ENCODE measurements at places on chromosomes 2 and 18.

DNA sequence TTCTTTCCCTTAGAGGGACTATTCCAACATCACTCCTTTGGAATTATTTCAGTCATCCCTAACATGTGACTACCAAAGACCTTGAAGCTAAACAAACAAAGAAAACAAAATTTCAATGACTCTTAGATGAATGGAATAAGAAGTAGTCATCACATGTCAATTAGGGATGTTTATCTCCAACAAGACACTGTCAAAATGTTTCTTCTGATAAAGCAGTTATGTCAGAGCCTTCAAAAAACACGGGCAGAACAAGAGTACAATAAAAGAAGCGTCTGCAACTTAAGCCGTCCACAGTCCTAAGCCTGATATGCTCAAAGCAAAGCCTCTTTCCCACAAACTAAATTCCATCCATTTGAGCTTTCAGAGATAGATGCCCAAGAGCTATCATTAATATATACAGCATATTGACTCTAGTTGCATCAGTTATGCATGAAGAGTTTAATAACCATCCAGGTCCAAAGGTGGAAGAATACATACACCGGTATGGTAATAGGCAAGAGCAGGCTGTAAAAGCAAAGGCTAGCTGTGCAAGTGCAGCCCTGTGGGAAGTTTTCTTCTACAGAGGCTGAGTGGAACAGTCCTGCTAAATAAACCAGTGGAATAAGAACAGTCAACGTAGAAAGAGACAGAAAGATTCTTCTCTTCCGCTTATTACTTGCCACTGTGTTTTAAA is 98.1 kb downstream of the ICA1L start:
- no peak for DNase-seq

GRCh38 chr2:64012115-64012514 is 7.1 kb downstream of the VPS54 start:
- DNase-seq, result no peak

DNA sequence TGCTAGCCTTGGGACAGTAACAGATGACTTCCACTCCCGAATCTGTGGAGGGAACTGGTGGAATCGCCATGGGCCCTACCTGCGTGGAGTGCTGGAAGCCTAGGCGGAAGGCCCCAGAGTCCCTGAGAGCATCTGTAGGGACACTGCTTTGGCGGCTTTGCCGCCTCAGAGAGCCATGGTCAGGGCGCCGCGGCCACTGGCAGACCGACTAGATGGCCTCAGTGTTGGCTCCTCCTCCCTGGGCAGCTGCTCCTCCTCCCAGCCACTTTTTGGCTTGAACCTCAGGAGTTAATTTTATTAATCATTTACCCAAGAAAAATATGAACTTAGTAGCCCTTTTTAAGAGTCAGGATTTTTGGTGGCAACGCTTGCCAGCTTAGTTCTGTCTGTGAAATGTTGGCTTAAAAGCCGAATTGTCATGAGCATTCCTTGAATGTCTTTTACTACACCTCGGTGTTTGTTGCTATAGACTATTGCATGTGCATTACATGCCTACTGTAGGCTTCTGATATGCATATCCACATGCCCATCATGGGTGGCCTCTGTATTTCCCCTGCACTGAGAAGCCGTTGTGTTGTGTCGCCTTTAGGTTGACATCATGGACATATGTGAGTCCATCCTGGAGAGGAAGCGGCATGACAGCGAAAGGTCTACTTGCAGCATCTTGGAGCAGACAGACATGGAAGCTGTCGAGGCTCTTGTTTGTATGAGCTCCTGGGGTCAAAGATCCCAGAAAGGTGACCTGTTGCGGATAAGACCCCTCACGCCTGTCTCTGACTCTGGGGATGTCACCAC is 2.4 kb downstream of the KLF11 start:
- DNase-seq, result no peak

- peak; percentile 31 for DNase-seq
Observed at GRCh38 chr2:112803691-112804521, 19.6 kb upstream of the IL1A start.

- no peak for DNase-seq
Observed at GRCh38 chr2:11621410-11621809, 48.6 kb downstream of the NTSR2 start.

GRCh38 chr2:231932711-231932970 is 6.4 kb upstream of the NPPC start:
- DNase-seq, result no peak

DNA sequence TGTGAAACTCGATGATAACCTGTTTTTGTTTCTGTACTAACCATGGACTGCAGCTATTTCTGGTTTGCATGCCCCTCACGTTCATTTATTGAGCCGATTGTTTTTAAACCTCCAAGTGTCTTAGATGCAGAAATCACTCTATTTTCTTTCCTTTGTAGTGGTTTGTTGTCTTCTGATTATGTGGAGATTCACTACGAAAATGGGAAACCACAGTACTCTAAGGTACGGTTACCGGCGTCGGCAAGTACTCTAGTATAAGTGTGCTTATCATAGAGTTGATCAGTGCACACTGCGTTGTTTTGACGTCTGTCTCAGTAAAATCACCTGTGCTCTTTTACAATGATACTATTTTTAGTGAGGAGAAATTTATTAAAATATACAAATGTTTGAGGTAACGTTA is 87.4 kb downstream of the ADAM23 start:
- DNase-seq, result no peak

- no peak for DNase-seq
Observed at GRCh38 chr2:145305889-145306288, 786.0 kb upstream of the ZEB2 start.

- no peak for DNase-seq
Observed at GRCh38 chr2:184769023-184769422, 170.7 kb downstream of the ZNF804A start.

DNA sequence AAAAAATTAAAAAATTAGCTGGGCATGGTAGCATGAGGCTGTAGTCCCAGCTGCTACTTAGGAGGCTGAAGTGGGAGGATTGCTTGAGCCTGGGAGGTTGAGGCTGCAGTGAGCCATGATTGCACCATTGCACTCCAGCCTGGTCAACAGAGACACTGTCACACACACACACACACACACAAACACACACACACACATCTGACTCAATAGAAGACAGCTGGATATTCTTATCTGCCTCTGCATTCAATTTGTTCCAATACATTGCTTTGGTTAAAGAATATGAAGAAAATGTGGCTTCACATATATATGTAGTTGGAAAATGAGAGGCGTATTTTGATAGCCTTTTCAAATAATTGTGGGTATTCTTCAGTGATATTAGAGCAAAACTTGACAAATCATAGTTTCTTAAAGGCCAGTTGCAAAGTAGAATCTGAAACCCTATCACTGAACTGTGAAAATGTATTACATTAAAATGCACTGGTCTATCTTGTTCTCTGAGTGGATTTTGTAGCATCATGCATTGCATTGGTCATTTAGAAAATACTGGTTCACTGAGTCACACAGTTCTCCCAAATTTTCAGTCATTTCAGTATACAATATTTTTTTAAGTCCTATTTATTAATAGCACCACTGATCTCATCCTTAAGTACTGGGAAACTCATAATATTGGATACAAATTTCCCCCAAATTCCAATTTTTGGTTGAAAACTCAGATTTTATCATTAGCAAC is 140.9 kb downstream of the MCFD2 start:
- no peak for DNase-seq

DNA sequence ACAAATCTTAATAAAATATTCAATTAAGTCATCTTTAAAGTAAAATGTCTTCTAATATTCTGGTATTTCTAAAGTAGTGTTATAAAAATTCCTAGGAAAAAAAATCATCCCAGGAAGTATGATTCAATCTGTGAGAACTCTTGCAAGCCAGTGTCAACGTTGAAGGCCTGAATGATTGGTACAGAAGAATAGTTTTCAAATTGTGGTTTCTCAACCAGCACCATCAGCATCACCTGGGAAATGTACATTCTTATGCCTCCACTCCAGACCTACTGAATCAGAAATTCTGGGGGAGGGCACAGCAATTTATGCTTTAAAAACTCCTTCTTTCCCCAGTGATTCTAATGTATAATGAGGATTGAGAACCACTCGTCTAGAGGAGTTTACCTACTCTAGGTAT is 62.3 kb upstream of the C2orf15 start:
- DNase-seq, result no peak

DNA sequence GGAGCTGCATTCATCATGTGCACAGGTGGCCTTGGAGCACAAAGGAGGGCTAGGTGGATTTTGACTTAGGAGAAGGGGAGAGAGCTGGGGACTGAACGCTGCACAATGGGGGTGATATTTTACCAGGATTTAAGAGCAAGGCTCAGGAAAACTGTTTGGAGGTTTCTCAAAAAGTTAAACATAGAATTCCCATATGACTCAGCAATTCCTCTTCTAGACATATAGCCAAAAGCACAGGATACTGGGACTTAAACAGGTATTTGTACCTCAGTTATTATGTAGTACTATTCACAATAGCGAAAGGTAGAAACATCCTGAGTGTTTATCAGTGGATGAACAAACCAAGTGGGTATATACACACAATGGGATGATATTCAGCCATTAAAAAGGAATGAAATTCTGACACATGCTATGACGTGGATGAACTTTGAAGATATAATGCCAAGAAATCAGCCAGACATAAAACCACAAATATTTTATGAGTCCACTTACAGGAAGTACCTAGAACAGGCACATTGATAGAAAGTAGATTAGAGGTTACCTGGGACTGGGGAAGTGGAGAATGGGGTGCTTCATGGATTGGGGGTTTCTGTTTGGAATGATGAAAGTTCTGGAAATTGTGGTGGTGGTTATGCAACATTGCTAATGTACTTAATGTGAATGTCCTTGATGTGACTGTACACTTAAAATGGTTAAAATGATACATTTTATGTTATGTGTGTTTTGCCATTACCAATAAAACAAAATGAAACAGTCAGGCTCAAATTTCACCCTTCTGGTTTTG is 216.9 kb downstream of the HAUS1 start:
- no peak for DNase-seq

- DNase-seq, result no peak
Observed at GRCh38 chr2:198518935-198519334, 714.5 kb downstream of the PLCL1 start.

DNA sequence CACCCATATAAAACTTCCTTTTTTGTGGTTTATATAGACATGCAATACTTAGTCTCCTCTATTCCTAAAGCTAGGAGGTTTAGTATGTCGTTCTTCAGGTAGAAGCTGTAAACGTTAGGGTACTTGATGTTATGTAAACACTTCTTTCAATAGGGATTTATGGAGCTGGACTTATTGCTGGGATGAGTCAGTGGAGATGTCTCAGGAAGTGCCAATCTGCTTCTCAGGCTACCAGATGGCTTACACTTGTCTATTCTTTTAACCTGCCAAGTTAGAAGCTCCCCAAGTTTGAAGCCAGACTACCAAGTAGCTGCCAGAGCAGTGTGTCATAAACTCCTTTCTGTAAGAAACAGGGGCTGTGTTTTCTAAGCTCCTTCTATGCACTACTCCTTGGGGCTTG is 756.5 kb upstream of the LRRTM1 start:
- DNase-seq, result no peak

DNA sequence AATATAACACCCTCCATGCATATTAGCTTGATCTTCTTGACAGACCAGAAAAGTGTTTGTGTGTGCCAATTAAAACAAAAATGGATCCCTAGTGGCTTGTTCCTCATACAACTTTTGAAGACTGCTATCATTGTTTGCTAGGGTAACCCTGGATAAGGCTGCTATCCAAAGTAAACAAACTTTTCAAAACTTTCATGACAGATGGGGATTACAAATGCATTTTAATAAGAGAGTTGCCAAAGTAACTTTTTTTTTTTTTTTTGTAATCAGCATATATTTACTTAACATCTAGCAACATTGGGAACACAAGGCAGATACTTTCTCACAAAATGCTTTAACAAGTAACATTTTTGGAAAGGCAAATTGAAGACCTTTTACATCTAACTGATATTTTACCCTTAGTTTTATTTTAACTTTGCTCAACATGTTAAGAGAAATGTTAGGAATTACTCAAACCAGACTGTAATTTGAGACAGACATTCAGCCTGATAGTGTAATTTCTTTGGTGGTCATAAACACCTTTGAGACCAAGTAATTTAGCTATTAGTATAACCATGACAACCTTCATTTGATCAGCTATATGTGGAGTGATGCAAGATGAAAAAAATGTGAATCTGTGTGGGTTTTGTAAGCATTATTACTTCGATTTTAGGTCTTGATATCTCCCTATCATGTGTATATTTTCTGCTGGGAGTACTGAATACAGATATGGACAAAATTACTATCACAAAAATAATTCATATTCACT is 300.9 kb downstream of the ARHGAP15 start:
- no peak for DNase-seq

- no peak for DNase-seq
Observed at GRCh38 chr2:159788253-159788652, 9.8 kb downstream of the CD302 start.

- no peak for DNase-seq
Observed at GRCh38 chr18:23503963-23504344, 643 bp downstream of the RMC1 start.

GRCh38 chr2:43269074-43269572 is 42.7 kb upstream of the ZFP36L2 start:
- DNase-seq, result no peak

- no peak for DNase-seq
Observed at GRCh38 chr18:24736662-24737330, 276.4 kb downstream of the HRH4 start.

DNA sequence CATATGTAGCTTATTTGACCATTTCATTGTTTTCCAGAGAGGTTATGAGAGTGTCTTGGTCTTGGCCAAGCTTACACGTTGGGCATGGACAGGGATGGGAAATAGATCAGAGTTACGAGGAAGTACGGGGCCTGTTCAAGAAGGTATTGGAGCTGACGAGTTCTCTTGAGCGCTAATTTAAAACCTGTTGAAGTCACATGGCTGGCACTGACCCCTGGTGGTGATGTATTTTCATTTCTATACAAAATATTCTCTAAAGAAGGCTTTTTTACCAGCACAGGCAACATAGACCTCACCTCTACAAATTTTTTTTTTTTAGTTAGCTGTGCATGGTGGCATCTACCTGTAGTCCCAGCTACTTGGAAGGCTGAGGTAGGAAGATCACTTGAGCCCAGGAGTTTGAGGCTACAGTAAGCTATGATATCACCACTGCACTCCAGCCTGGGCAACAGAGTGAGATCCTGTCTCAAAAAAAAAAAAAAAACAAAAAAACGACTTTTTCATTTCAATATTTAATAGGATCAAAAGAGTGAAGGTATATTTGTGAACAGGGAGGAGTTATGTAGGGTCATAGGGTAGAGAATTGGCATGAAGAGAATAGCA is 19.6 kb downstream of the UGP2 start:
- DNase-seq, result no peak

DNA sequence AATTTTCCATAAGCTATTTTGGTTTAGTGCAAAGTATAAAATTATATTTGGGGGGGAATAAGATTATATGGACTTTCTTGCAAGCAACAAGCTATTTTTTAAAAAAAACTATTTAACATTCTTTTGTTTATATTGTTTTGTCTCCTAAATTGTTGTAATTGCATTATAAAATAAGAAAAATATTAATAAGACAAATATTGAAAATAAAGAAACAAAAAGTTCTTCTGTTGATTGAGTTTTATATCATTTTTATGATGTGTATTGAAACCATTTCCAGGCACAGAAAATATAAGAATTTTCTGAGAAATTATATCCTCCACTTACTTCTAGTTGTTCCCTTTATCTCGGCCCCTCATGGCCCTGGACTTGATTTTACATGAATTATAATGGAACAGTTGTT is 3.7 kb downstream of the CCL20 start:
- no peak for DNase-seq

- no peak for DNase-seq
Observed at GRCh38 chr2:229426464-229426863, 155.4 kb upstream of the PID1 start.

GRCh38 chr2:169011698-169012097 is 19.4 kb downstream of the ABCB11 start:
- no peak for DNase-seq

Measured in GM06990 (cell line).